ENCODE measurements at places on chromosomes 4 and X. TPM values are rescaled to one million over a fixed set of nuclear protein-coding genes. Genes with fewer than 3 reads are reported as not detected.

The F11 gene
- 3.2 TPM for polyA plus RNA-seq

The PLXNA3 gene
- 16.1 TPM for polyA plus RNA-seq

DNA sequence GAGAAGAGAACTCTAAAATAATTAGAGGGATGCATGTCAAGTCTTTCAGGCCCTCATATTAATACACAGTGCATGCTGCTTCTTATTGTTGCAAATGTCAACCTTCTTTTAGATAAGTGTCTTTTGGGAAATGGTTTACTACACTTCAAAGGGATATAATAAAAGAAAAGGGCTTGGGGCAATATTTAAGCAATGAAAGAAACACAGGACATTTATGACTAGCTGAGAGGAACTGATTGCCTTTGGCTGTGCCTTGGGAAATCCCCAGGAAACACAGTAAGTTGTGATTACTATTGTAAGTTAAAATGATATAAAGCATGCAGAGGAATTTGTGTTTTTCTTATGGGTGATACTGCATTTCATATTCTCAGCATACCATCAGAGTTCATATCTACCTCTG, 1036.2 kb upstream of the GRID2 start:
- DNase-seq = no peak
- no peaks in the 10 kb centered on the region for H3K36me3 ChIP-seq
- no peaks in the 10 kb centered on the region for H3K27me3 ChIP-seq
- H3K4me1 ChIP-seq = no peaks in the 10 kb centered on the region
- no peak overlapping the region for H3K27ac ChIP-seq

The ZNF157 gene
- polyA plus RNA-seq = 0.10 TPM

The TEX28 gene
- polyA plus RNA-seq = 0.02 TPM

DNA sequence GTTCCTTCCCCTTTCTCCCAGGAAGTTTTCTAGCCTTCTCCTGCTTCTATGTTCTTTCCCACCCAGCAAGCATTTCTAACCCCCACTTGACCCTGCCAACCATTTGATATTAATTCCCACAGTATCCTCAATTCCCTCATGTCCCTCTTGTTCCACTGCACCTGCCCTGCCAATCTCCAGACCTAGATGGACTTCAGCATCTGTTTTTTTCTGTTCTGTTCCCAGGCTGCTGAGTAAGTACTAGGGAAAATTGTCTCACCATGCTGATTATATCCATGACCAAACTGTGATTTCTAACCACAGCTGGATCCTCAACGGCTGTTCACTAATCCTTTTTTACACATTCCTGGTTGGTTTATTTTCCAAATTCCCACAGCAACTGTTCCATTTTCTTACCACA, 37.7 kb downstream of the CLCN5 start:
- H3K4me3 ChIP-seq = no peak overlapping the region
- H3K27me3 ChIP-seq = no peaks in the 10 kb centered on the region
- H3K4me1 ChIP-seq = no peaks in the 10 kb centered on the region
- no peak overlapping the region for H3K27ac ChIP-seq

The GABRG1 gene
- polyA plus RNA-seq = not detected

GRCh38 chr4:39998659-39999345, 21.1 kb upstream of the PDS5A start:
- no peaks in the 10 kb centered on the region for H3K27me3 ChIP-seq
- H3K4me1 ChIP-seq = no peaks in the 10 kb centered on the region
- no peak overlapping the region for H3K4me3 ChIP-seq
- H3K27ac ChIP-seq = no peak overlapping the region
- DNase-seq = peak; percentile 24

GRCh38 chrX:40418146-40418812, 162.5 kb upstream of the ATP6AP2 start:
- no peak for DNase-seq
- peaks cover 3% of the 10 kb centered on the region for H3K27me3 ChIP-seq
- no peaks in the 10 kb centered on the region for H3K4me1 ChIP-seq
- no peak overlapping the region for H3K4me3 ChIP-seq

GRCh38 chr4:185357211-185357610, 38.5 kb downstream of the LRP2BP start:
- H3K27me3 ChIP-seq = no peaks in the 10 kb centered on the region
- H3K4me1 ChIP-seq = no peaks in the 10 kb centered on the region
- H3K27ac ChIP-seq = no peak overlapping the region
- peaks cover 20% of the 10 kb centered on the region for H3K36me3 ChIP-seq

DNA sequence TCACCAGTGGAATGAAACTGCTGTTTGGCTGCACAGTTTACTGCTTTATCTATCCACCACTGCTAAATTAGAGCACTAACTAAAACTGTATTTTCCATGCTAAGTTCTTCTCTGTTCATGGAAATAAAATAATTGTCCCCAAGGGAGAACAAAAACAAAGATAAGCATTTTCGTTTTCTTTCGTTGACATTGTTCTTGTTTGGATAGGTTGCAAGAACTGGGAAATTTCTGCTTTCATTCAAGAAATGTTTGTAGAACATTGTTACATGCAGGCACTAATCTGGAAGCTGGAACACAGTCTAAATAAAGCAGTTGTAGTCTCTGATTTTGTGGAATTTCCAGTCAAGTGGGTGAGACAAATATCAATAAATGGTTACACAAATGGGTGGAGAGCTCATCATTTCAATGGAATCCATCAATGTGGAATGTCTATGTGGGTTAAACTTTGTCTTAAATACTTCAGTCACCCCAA, 5.8 kb upstream of the CXCL8 start:
- H3K36me3 ChIP-seq = no peaks in the 10 kb centered on the region
- no peak for DNase-seq
- H3K4me1 ChIP-seq = peaks cover 4% of the 10 kb centered on the region
- H3K4me3 ChIP-seq = no peak overlapping the region
- H3K27me3 ChIP-seq = no peaks in the 10 kb centered on the region

DNA sequence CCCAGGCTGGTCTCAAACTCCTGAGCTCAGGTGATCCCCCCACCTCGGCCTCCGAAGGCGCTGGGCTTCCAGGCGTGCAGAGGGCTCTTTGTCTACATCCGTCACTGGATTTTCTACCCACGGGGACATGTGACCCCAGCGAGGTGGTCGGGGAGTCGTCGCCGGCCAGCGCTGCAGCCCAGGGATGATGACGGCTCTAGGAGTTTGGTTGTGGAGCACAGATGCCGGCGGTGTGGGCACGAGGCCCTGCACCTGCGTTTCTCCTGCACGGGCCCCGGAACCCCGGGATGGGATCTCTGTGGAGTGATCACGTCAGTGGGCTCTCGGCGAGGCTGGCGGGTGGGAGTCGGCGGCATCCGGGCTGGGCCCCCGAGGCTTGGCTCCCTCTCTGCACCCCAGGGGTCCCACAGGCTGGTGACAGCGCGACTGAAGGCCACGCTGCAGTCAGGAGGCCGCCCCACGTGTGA, 9.1 kb upstream of the GTPBP6 start:
- no peaks in the 10 kb centered on the region for H3K27me3 ChIP-seq
- no peak overlapping the region for H3K4me3 ChIP-seq
- DNase-seq = no peak
- H3K4me1 ChIP-seq = peaks cover 4% of the 10 kb centered on the region

DNA sequence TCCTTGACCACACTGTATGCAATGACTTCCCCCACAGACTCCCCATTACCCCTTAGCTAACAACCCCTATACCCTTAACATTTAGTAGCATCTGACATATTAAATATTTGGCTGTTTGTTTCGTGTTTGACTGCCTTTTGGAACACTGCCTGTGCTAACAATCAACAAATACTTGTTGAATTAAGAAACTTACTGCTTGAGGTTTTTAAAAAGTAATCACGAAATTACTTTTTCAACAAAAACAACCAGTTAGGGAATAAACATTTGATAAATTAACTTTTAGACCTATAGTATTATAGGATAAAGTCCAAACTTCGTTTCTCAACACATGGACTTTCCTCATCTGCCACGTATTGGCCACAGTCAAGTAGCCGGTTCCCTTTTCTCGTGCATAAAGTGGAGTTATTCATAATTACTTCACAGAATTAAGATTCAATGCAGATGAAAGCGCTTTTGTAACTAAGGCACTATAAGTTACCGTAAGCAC, 555 bp upstream of the ELMOD2 start:
- H3K4me3 ChIP-seq = no peak overlapping the region
- DNase-seq = no peak
- H3K36me3 ChIP-seq = peaks cover 7% of the 10 kb centered on the region

- H3K27ac ChIP-seq = no peak overlapping the region
- H3K4me1 ChIP-seq = no peaks in the 10 kb centered on the region
- no peaks in the 10 kb centered on the region for H3K36me3 ChIP-seq
- no peaks in the 10 kb centered on the region for H3K27me3 ChIP-seq
- no peak overlapping the region for H3K4me3 ChIP-seq
- DNase-seq = no peak
These were observed 239.3 kb downstream of the C4orf33 start for GRCh38 chr4:129335276-129335675.

The ARHGAP36 gene
- polyA plus RNA-seq = not detected

DNA sequence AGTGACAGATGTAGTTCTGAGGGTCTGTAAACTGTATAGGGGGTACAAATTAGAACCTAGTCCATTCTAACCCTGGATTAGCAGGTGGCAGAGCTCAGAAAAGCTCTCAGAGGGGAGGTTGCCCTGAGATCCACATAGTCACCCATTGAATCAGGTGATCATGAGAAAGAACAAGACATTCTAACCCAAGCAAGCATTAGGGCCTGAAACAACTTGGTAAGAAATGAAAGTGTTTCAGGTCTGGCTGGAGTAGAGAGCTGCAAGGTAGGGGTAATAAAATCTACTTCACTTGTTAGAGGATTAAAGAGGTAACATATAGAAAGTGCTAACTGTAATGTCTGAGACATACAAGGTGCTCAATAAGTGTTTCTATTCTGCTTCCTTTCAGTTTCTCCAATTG, 8.8 kb upstream of the BMP2K start:
- H3K4me1 ChIP-seq = no peaks in the 10 kb centered on the region
- DNase-seq = no peak
- H3K4me3 ChIP-seq = no peak overlapping the region
- no peaks in the 10 kb centered on the region for H3K27me3 ChIP-seq
- H3K36me3 ChIP-seq = no peaks in the 10 kb centered on the region
- no peak overlapping the region for H3K27ac ChIP-seq

GRCh38 chr4:140268186-140268841, 105.1 kb upstream of the SCOC start:
- H3K4me3 ChIP-seq = no peak overlapping the region
- peaks cover 13% of the 10 kb centered on the region for H3K4me1 ChIP-seq
- no peak overlapping the region for H3K27ac ChIP-seq
- no peaks in the 10 kb centered on the region for H3K36me3 ChIP-seq

The LINC00632 gene
- 8.5 TPM for polyA plus RNA-seq

GRCh38 chr4:37066159-37066558, 178.4 kb upstream of the NWD2 start:
- no peak overlapping the region for H3K4me3 ChIP-seq
- DNase-seq = no peak
- no peaks in the 10 kb centered on the region for H3K36me3 ChIP-seq
- no peak overlapping the region for H3K27ac ChIP-seq
- no peaks in the 10 kb centered on the region for H3K27me3 ChIP-seq

- no peaks in the 10 kb centered on the region for H3K36me3 ChIP-seq
- H3K27me3 ChIP-seq = peaks cover 2% of the 10 kb centered on the region
- no peak overlapping the region for H3K4me3 ChIP-seq
- H3K27ac ChIP-seq = no peak overlapping the region
- no peaks in the 10 kb centered on the region for H3K4me1 ChIP-seq
- no peak for DNase-seq
These were observed 787 bp upstream of the TMSB15A start for GRCh38 chrX:102517326-102517725.

DNA sequence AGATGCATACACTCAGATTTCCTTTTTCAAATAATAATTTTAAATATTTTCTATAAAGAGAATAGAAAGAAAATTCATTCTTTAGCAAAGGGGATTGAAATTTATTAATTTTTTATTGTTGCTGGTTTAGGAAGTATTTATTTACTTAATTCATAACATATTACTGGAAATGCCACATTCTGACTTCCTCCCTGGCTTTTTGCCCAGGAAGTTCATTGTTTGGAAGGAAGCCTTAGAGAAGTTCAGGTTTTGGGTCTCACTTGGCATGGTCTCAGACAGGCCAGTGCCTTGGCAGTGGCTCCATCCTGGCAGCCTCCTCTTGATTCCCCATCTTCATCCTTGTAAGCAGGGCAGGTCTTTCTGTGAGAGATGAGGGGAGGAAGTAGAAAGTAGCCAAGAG, 50.5 kb downstream of the IL15 start:
- no peak overlapping the region for H3K4me3 ChIP-seq
- no peaks in the 10 kb centered on the region for H3K27me3 ChIP-seq
- no peaks in the 10 kb centered on the region for H3K36me3 ChIP-seq
- no peaks in the 10 kb centered on the region for H3K4me1 ChIP-seq
- H3K27ac ChIP-seq = no peak overlapping the region

The SUV39H1 gene
- polyA plus RNA-seq = 3.9 TPM

The IL2RG gene
- polyA plus RNA-seq = 13.5 TPM

DNA sequence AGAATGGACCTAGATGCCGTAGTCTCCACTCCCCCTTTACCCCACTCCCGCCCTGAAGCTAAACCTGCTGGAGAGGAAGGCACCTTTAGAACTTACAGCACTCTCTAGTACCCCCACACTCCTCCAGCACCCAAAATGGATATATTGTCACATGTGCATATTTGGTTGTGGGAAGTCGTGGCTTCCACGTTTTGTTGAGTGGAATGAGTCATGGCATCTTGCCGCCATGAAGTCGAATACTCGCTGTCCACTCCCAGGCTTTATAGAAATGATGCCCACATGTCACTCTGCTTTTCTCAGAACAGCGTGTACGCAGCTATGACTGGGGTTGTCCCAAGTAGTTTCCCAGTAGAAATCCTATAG, 545 bp downstream of the ABCE1 start:
- peaks cover 2% of the 10 kb centered on the region for H3K4me1 ChIP-seq
- H3K4me3 ChIP-seq = peak overlapping the region; percentile 85
- H3K36me3 ChIP-seq = peaks cover 8% of the 10 kb centered on the region
- no peaks in the 10 kb centered on the region for H3K27me3 ChIP-seq
- H3K27ac ChIP-seq = peak overlapping the region; percentile 98

The ESX1 gene
- polyA plus RNA-seq = not detected

The KANTR gene
- 1.4 TPM for polyA plus RNA-seq

The AREG gene
- 44.0 TPM for polyA plus RNA-seq

The PAK3 gene
- polyA plus RNA-seq = 0.18 TPM
